ENCODE measurements at places on chromosomes 13 and 19.

- no peak overlapping the region for H3K4me3 ChIP-seq
- H3K4me1 ChIP-seq: no peaks in the 10 kb centered on the region
- DNase-seq: no peak
- no peaks in the 10 kb centered on the region for H3K27me3 ChIP-seq
These were observed 15.7 kb downstream of the GPI start for GRCh38 chr19:34380639-34381241.

- no peaks in the 10 kb centered on the region for H3K36me3 ChIP-seq
- no peak overlapping the region for H3K4me3 ChIP-seq
- DNase-seq: no peak
- no peak overlapping the region for H3K27ac ChIP-seq
These were observed 166.4 kb downstream of the SHISA2 start for GRCh38 chr13:25885418-25885817.

DNA sequence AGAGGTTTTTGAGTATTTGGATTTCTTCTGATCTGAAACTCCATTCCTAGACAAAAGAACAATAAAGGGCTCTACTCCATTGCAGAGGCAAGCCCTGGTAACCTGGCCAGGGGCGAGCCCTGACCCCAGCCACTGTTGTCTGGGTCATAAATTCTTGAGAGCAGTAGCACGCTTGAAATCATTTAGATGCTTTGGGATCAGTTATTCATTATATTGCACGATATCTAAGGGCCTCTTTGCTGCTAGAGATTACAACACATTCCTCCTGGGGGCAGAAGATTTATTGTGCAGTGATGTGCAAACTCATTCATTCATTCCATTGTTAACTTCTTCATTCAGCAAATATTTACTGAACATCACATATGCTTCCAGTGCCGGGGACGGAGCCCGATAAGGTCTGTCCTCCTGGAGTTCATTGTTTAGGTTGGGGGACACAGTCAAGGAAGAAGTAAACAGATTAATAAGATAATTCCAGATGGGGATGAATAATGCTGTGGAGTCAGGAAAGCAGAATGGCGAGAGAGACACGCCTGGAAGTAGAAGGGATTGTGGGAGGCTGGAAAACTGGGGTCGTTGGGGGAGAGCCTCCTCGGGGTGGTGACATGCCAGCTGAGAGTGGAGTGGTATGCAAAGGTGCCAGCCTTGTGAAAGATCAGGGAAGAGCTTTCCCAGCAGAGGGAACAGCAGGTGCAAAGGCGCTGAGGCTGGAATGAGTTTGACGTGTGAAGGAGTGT, 34.9 kb downstream of the SIPA1L3 start:
- peaks cover 3% of the 10 kb centered on the region for H3K4me1 ChIP-seq
- DNase-seq: peak; percentile 9
- no peaks in the 10 kb centered on the region for H3K27me3 ChIP-seq
- H3K36me3 ChIP-seq: no peaks in the 10 kb centered on the region

DNA sequence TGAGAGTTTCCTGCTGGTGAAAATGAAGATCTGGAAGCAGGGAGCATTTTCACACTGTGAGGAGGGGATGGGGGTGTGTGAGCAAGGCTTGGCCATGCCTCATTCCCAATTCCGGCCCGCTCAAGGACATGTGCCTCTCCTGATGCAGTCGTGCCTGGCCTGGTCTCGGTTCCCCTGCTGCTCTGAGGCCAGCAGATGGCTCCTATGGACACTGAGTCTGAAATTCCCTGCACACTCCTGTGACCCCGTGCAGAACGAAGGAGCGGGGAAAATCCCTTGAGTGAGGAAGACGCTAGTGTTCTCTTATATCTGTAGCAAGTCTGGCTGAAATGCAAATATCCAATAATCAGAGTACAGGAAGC, 363 bp upstream of the ZNF763 start:
- H3K27ac ChIP-seq: peak overlapping the region; percentile 99
- H3K36me3 ChIP-seq: no peaks in the 10 kb centered on the region
- H3K27me3 ChIP-seq: no peaks in the 10 kb centered on the region
- peak; percentile 72 for DNase-seq
- peak overlapping the region; percentile 93 for H3K4me3 ChIP-seq

DNA sequence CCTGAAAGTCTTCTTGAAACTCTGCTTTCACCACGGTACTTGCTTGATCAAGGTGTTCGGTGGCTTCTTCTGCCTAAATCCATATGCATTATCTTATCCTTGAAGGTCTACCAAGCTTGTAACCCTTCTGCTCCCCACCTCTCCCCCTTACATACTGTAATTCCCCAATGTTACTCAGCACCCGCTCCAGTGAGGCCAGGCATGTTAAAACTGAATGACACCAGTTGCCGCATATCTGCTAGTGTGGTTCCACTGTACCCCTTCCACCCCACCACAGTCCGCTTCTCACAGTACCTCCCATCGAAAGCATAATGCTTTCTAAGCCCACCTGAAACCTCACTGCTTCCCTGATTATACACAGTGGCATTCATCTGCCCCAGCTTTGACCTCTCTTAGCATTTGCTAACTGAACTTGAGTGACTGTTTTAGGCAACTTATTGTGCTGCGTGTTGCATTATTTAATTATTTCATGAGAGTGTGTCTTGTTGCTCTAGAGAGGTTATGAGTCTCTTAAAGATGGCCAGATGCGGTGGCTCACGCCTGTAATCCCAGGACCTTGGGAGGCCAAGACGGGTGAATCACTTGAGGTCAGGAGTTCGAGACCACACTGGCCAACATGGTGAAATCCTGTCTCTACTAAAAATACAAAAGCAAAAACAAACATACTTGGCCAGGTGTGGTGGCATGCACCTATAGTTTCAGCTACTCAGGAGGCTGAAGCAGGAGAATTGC, 87.6 kb upstream of the MBNL2 start:
- H3K4me1 ChIP-seq: no peaks in the 10 kb centered on the region
- H3K36me3 ChIP-seq: no peaks in the 10 kb centered on the region

GRCh38 chr13:50401721-50402465, 386.6 kb downstream of the KCNRG start:
- H3K4me3 ChIP-seq: no peak overlapping the region
- DNase-seq: no peak
- H3K4me1 ChIP-seq: no peaks in the 10 kb centered on the region
- no peaks in the 10 kb centered on the region for H3K27me3 ChIP-seq
- H3K36me3 ChIP-seq: no peaks in the 10 kb centered on the region

- no peaks in the 10 kb centered on the region for H3K27me3 ChIP-seq
- peaks cover 52% of the 10 kb centered on the region for H3K36me3 ChIP-seq
- peaks cover 5% of the 10 kb centered on the region for H3K4me1 ChIP-seq
- no peak overlapping the region for H3K27ac ChIP-seq
- H3K4me3 ChIP-seq: no peak overlapping the region
- no peak for DNase-seq
These were observed 2.5 kb downstream of the ZNF426 start for GRCh38 chr19:9535934-9536333.

GRCh38 chr13:114257014-114257413, 22.3 kb downstream of the CDC16 start:
- no peaks in the 10 kb centered on the region for H3K4me1 ChIP-seq
- DNase-seq: no peak
- H3K27me3 ChIP-seq: no peaks in the 10 kb centered on the region
- peaks cover 100% of the 10 kb centered on the region for H3K36me3 ChIP-seq

DNA sequence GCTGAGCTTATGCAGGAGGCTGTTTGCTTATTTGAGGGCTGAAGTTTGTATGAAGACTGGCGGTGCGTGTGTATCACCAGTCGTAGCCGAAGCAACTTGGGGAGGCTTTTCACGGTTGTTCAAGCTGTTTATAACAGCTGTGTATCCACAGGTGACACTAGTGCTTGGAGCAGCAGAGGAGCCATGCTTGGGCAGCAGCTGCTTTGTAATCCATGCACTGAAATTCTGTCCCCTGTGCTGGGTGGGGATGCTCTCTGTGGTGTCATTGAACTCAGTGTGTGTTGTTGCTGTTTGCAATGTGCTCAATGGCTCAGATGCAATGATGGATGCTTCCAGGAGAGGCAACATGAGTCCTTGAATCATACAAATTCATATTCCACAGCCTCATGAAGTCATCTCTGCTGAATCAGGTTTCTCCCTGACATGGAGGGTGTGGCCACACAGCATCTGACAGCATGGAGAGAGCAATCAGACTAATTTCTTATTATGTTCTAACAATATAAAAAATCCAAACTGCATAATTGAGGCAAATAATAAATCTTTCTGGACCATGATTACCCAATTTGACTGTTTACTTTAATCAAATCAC, 18.8 kb upstream of the GTF3A start:
- no peak overlapping the region for H3K27ac ChIP-seq
- H3K27me3 ChIP-seq: no peaks in the 10 kb centered on the region
- H3K4me3 ChIP-seq: no peak overlapping the region
- H3K36me3 ChIP-seq: no peaks in the 10 kb centered on the region

DNA sequence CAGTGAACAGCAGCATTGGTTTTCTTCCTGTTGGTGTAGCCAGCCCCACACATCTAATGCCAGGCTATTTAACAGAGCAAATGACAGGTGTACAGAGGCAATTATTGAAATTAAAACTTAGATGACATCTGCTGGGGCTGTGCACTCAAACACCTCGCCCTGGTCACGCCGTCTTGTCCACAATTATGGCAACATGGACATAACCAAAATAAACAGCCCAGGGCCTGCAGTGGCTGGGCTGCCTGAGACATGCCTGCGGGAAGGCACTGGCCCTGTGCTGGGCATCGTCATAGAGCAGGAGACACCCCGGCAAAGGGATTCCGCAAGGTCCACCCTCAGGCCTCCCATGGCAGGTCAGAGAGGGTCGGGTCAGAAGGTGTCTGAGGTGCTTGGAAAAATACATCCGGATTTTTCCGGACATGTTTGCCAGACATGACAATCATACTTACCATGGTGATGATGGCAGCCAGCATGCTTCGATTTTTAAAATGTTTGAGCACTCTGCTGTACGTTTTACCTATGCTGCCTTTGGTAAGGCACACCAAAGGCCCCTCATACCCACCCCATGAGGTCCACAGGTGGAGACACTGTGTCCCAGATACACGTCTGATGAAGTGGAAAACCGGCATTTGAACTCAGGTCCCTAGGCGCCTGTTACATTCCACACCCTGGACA, 47.8 kb downstream of the TSHZ3 start:
- peaks cover 6% of the 10 kb centered on the region for H3K4me1 ChIP-seq
- peak; percentile 55 for DNase-seq
- H3K36me3 ChIP-seq: no peaks in the 10 kb centered on the region

GRCh38 chr13:51559946-51560735, 24.1 kb upstream of the WDFY2 start:
- no peaks in the 10 kb centered on the region for H3K27me3 ChIP-seq
- no peak overlapping the region for H3K27ac ChIP-seq
- no peaks in the 10 kb centered on the region for H3K36me3 ChIP-seq
- H3K4me1 ChIP-seq: no peaks in the 10 kb centered on the region
- DNase-seq: no peak

DNA sequence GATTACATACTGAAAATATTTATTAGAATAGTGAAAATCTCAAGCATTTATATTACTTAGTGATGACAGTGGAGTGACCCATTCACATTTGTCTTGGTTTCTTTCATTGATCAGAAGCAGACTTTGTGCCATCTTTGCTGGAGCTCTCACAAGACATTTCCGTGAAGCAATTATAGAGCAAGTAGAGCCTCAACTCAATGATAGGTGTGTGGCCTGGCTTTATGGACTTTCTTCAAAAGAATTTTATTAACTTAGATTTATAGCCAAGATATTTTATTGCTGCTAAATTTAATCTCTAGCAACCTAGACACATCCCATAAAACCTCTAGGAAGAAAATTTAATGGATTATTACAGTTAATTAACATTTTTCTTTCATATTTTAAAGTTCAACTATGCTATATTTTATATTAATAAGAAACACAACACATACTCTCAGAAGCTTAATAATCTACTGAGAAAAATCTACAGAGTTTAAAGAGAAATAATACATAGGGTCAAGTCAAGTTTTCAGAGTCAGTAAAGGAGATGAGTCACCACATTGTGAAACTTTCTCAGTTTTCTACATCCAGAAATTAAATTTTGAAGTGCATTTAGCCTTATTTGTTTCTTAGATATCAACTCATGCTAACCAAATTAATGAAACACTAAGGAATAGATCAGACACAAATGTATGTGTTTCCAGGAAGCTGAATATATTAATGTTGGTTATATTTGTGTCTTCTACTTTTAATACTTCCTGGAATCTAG, 160.5 kb downstream of the LACC1 start:
- H3K27ac ChIP-seq: no peak overlapping the region
- no peaks in the 10 kb centered on the region for H3K27me3 ChIP-seq
- DNase-seq: no peak
- H3K4me1 ChIP-seq: no peaks in the 10 kb centered on the region
- H3K4me3 ChIP-seq: no peak overlapping the region
- no peaks in the 10 kb centered on the region for H3K36me3 ChIP-seq

DNA sequence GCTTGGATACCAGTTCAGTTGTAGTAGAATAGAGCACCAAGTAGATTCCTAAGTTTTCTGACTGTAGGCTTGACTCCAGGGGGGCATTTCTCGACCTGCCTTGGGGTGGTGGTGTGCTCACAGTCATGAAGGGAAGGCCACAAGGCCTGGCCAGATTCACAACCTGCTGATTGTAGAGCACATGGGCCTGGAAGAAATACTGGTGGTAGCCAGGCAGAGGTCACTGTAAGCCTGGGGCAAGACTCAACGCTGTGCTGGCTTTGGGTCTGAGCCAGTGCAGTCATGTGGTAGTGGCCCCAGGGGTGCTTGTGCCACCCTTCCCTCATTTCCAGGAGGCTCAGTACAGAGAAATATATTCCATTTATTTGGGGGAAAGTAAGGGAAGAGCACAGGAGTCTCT, 832.3 kb upstream of the SLC10A2 start:
- no peaks in the 10 kb centered on the region for H3K36me3 ChIP-seq
- H3K27me3 ChIP-seq: no peaks in the 10 kb centered on the region
- no peaks in the 10 kb centered on the region for H3K4me1 ChIP-seq
- DNase-seq: no peak
- H3K4me3 ChIP-seq: no peak overlapping the region

DNA sequence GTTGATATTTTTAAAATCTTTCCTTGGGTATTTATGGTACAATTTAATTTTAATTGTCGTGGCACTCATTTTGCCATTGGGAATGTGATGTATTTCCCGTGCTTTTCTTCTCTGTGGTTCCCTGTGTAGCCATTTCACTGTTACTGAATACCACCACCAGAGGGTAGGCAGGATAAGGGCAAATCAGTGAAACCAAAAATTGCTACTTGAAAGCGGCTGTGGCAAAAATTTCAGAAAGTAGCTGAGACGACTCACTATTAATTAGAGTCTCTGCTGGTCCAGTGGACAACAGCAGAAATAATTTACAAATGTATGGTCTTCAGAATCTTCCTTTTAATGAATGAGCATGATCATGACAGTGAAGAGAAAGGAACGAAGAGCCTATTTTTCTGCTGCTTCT, 34.4 kb upstream of the MIR17HG start:
- DNase-seq: no peak
- H3K27ac ChIP-seq: no peak overlapping the region
- no peaks in the 10 kb centered on the region for H3K36me3 ChIP-seq
- H3K4me3 ChIP-seq: no peak overlapping the region

- H3K4me3 ChIP-seq: no peak overlapping the region
- no peaks in the 10 kb centered on the region for H3K36me3 ChIP-seq
- H3K27ac ChIP-seq: no peak overlapping the region
- DNase-seq: no peak
These were observed 14.5 kb downstream of the RFX2 start for GRCh38 chr19:6095760-6096159.
